ENCODE measurements at places on chromosomes 11 and 22.

DNA sequence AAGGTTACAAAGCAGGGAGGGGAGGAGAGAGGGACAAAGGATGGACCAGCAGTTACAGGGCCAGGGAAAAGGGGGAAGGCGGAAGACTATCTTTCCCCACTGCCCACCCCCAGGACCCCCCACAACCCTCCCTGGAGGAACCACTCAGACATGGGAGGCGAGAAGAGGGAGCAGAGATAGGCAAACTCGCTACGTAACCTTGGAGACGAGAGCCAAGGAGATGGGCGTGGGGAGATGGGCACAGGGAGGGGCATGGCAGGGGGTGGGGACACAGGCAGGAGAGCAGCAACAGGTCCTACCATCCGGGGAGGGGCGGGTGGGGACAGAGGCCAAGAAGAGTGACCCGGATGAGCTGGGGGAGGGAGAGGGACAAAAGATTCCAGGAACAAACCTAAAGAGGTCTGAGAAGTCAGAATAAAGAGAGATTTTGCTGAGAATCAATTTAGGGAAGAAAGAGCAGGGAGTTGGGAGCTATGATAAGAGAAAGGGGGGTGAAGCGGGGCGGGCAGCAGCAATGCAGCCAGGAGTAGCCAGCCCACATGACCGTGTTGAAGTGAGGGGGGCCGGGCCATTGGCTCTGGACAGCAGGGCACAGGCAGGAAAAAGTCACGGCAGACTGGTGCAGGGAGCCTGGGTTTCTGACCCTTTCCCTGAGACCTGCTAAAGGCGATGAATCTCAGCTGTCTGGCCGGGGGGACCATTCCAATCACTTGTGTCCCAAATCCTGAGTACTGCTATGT, 128.4 kb downstream of the BUD13 start:
- DNase-seq, result no peak

GRCh38 chr11:30521297-30522071, 64.7 kb downstream of the MPPED2 start:
- no peak for DNase-seq

GRCh38 chr11:10561043-10561818, 7.2 kb downstream of the LYVE1 start:
- no peak for DNase-seq

- DNase-seq, result no peak
These were observed 65.0 kb upstream of the HORMAD2 start for GRCh38 chr22:30015229-30015797.

- DNase-seq, result no peak
These were observed 44.9 kb upstream of the TENM4 start for GRCh38 chr11:79485694-79486093.

DNA sequence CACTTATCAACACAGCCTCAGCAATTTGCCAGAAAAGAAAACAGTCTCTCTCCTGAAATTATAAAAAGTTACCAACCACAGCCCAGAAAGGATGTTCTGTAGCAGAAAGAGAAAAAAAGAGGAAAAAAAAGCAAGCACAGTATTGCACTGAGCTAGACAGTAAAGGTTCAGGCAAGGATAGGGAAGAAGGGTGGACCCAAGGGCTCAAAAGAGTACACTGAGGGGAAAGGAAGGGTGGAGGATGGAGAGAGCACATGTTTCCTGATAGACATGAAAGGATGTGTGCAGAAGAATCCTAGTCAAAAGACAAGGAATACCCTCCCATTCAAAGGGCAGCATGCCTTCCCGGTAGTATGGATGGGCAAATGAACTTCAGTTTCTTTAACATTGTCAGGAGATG, 59.1 kb downstream of the RRAS2 start:
- DNase-seq, result no peak

- DNase-seq, result no peak
These were observed 34.6 kb upstream of the CEP126 start for GRCh38 chr11:101880222-101880621.

DNA sequence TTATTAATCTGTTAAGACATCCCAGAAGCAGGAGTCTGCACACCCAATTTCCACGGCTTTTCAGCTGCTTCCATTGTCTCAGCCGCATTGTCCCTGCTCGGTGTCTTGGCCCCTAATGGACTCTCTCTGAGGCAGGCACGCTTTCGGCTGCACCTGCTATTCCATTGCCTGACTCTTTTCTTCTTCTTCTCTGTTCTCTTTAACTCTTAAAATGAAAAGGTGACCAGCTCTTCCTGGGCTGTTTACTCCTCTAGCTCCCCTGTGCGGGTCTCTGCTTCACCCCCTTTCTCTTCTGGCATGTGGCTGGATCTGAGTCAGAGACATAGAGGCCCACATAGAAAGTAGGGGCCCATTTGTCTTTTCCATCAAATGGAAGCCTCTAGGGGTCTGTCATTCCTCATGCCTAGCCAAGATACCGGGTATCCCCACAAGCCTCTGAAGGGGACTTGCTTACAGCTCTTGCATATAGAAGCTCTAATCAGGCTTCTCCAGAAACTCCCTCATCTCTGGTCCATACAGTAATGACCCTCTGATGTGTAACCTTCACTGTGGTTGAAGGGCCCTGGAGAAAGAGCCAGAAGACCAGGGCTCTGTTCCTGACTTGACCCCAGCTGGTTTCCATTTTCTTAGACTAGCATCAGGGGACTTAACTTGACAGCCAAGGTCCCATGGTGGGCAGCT, 243.9 kb downstream of the ST3GAL4 start:
- DNase-seq, result no peak

DNA sequence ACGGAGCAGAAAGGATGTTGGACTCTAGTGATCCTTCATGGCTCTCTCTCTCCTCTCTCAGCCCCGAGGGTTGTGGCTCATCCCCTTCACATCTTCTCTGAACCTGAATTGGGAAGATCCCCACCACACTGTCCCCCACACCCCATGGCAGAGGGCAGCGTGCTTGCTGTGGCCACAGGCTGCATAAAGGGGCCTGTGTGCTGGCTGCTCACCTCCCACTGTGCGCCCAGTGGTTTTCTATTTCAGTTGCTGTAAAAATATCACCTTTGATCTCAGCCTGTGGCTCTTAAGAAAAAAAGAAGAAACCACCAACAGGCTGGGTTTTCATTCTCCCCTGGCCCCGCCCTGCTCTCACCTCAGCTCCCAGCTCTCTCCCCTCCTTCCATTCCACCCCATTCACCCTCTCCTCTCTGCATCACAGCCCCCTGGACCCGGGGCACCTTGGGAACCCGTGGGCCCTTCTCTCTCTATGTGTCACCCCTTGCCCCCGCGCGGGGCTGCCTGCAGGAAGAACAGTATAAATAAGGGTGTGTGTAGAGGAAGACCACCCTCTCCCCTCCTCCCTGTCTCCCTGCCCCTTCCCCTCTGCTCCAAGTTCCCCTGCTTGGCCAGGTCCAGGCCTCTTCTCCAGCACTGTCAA, 25.8 kb upstream of the WNT11 start:
- DNase-seq, result no peak

DNA sequence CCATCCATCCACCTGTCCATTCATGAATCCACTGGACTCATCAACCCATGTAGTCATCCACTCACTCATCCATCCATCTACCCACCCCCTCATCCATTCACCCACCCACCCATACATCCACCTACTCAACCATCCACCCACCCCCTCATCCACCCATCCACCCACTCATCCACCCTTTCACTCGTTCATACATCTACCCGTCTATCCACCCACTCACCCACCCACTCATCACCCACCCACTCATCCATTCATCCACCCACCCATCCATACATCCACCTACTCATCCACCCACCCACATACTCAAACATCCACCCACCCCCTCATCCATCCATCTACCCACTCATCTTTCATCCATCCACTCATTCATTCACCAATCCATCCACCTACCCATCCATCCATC, 37.7 kb downstream of the RTL6 start:
- DNase-seq, result no peak

DNA sequence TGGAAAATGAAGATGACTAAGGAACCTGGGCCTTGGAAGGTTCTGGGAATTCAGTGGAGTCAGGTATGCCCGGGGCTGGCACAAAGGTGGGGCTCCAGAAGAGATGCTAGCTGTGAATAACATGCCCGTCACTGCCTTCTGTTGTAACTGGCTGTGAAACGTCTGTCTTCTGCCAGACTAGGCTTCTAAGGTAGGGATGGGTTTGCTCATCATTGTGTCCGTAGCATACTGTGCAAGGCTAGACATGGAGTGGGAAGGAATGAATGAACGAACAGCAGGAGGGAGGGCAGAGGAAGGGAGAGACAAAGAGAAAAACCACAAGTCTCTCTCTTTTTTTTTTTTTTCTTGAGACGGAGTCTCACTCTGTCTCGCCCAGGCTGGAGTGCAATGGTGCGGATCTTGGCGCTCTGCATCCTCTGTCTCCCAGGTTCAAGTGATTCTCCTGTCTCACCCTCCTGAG, 327.4 kb downstream of the MN1 start:
- no peak for DNase-seq

- no peak for DNase-seq
These were observed 267.6 kb upstream of the ARHGAP42 start for GRCh38 chr11:100419518-100419917.

- DNase-seq, result no peak
These were observed 40.7 kb upstream of the CD82 start for GRCh38 chr11:44524751-44525201.

DNA sequence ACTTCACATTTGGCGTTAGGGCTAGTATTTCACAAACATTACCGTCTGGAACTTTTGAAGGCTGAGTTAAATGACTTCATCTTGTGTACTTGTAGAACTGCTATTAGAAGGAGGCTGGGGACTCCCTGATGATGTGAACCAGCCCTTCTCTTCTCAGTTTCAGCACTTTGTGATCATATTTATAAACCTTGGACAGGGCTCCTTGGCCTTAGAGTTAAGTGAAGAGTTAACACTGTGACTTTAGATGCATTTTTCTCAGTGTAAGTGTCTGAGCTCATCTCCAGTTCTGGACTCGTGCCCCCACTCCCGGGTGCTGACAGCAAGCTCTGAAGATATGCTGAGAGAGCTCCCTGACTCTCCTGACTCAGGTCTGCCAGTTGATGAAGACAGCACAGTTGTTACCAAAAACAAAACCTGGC, 8.4 kb downstream of the MIAT start:
- DNase-seq, result no peak

- no peak for DNase-seq
These were observed 14.5 kb upstream of the CYTH4 start for GRCh38 chr22:37267661-37268413.

GRCh38 chr11:131421066-131421855, 50.8 kb downstream of the NTM start:
- DNase-seq, result no peak

DNA sequence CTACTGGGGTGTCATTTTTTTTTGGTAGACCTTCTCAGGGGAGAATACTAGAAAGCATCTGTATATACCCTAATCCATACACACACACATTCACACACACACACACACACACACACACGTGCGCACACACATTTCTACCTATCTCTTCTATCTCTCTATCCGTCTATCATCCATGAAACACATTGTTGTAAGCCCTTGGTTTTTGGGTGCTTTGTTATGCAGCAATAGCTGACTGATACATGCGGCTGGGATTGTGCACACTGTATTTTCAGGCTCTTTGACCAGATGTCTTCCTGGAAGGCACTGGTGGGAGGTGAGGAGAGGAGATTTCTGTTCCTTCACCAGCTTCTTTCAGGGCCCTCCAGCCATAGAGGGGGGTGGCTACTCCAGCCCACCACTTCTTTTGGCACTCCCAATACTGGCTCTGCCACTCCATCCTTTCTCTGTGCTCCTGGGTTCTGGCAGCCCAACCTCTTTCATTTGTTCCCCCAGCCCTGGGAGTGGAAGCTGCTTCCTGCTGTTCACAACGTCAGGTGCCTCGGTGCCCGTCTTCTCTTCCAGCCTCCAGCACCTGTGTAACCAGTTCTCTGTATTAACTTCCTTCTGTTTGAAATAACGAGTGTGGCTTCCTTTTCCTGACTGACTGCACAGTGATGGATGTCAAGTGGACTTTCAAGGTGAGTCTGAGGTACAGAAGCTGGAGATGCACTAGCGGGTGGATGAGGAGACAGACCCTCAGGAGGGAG, 12.4 kb upstream of the MUC2 start:
- no peak for DNase-seq

DNA sequence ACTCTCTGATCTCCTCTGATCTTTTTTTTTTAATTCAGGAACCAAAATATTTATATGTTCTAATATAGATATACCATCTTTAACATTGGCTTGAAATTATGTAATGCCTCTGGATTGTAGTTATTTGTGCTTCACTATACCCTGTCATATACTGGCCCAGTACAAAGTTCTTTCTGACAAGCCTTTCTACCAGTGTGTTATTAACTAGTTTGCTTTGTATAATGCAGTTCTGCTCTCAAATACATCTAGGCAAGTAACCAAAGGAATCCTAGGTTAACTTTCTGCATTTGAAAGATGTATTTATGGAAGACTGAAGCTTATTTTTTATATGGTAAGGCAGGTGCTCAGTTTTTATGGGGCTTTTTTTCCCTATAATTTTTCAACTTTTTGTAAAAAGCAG, 36.1 kb downstream of the ARHGEF12 start:
- no peak for DNase-seq

- DNase-seq, result no peak
These were observed 77.9 kb downstream of the BTBD10 start for GRCh38 chr11:13384908-13385640.

GRCh38 chr11:118343981-118344515, at the start of gene CD3G:
Gene CD3G (plus strand): TSS chr11:118344344. CDS start chr11:118344424, 80 bp downstream.
- DNase-seq, result peak; percentile 74

DNA sequence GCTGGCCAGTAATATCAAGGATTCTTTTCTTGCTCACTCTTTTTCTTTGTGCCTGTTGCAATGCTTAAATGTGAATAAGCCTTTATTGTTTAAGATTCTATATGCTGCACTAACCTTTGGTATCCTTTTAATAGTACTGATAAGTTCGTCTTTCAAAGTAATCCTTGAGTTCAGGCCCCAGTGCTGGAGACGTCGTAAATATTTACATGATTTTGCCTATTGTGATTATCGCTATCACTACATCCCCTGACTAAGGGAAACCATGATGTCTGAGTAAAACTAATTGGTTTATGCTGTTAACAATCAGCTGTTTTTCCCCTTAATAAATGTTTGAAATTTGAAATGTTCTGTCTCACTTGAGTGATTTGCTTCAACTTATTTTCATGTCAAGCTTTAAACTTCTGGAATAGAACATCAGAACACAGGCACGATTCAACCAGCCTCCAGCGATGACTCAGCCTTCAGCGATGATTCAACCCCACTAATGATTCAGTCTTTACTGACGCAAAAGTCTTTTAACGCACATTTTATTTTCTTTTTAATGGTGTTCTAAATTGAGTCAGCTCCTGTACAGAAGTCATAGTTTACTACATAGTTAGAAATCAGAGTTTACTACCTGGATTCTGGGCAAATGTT, 3.9 kb downstream of the HTATIP2 start:
- DNase-seq, result peak; percentile 67
